ENCODE measurements at places on chromosomes 12 and 14.
A peak's percentile ranks its signal among the peaks of the same experiment; 100 is the strongest.

GRCh38 chr12:21775133-21775820 lies 771 bp upstream of the KCNJ8 start:
- DNase-seq = no peak

GRCh38 chr12:131218026-131218922 lies 264.6 kb downstream of the ADGRD1 start:
- no peak for DNase-seq

DNA sequence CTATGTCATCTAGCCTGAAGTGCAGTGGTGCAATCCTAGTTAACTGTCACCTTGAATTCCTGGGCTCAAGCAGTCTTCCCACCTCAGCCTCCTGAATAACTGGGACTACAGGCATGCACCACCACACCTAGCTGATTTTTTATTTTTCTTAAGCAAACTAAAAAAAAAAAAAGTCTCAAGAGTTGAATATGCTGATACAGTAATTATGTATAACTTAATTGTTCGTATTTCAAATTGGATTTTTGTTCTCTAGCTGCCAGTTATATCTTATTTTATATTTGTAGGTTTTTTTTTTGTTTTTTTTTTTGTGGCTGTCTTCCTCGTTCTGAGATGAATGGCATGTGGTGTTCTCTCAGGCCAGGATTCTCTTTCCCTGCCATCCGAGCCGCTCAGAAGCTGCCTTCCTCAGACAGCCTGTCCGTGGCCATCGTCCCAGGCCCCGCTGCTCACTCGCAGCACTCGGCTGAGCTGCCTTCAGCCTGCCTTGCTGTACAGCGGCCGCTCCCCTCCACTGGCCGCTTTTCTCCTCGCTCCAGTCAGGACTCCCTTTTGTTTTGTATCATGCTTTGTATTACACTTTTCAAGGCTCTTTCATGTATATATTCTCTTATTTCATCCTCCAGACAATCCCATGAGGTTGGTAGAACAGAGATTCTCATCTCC lies 53.3 kb downstream of the WDR20 start:
- no peak for DNase-seq

GRCh38 chr12:119565404-119565803 lies 28.2 kb upstream of the TMEM233 start:
- no peak for DNase-seq

DNA sequence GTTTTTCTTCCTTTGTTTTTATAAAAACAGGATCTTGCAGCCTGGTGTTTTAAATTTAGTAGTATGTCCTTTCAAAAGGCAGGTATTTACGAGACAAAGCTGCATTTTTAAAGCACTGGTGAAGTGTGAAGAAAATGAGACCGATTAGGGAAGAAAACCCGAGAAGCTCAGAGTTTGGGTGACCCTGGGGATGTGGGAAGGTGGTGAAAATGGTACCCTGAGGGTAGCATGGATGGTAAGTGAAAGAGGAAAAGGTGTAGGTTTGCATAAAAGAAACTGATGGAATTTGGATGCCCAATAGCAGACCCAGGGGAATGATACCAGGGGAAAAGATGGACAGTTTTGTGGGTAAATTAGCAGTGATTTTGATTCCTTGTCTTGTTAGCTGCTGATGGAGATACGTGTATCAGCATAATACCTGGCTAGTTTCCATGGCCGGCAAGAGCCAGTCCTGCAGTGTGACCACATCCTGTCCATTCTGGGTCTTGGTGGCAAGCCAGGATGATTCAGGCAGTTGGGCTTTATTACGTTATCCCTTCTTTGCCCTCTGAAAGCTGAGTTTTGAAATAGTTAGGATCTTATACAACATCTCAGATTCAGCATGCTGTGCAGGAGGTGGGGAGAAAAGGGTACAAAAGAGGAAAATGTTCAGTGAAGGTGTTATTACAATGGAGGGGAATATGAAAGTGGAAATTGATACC lies 8.9 kb downstream of the BICD1 start:
- DNase-seq = peak; percentile 31

- DNase-seq = no peak
Measured at GRCh38 chr14:55458800-55459515, 18.5 kb upstream of the TBPL2 start.

DNA sequence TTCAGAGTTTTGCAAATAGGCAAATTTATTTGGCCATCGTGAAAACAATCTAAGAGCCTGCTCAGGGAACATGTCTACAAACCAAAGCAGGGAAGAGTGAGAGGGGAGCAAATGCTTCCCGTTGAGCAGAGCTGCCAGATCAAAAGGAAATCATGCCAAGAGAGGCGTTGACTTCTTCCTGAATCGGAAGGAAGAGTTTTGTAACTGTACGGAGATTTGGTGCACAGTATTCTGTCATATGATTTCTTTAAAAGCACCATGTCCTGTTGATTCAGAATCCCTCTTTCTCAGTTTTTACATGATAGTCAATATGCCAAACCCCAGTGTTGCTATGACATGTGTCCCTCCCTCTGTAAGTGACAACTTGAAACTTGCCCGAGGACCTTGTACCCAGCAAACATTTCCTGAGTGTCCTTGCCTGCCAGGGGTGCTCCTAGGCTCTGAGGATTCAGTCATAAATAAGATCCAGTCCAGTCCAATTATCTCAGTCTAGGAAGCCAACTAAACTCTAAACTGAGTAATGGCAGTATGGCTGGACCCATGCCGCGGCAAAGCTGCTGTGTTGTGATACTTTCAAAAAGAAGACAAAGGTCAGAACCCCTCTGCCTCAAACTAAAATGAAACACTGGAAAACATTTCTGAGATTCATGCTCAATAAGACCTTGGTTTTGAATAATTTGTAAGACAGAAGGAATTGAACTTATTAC lies 300.1 kb upstream of the FKBP4 start:
- DNase-seq = no peak

- DNase-seq = no peak
Measured at GRCh38 chr14:20487396-20487725, 18.0 kb upstream of the RNASE10 start.

DNA sequence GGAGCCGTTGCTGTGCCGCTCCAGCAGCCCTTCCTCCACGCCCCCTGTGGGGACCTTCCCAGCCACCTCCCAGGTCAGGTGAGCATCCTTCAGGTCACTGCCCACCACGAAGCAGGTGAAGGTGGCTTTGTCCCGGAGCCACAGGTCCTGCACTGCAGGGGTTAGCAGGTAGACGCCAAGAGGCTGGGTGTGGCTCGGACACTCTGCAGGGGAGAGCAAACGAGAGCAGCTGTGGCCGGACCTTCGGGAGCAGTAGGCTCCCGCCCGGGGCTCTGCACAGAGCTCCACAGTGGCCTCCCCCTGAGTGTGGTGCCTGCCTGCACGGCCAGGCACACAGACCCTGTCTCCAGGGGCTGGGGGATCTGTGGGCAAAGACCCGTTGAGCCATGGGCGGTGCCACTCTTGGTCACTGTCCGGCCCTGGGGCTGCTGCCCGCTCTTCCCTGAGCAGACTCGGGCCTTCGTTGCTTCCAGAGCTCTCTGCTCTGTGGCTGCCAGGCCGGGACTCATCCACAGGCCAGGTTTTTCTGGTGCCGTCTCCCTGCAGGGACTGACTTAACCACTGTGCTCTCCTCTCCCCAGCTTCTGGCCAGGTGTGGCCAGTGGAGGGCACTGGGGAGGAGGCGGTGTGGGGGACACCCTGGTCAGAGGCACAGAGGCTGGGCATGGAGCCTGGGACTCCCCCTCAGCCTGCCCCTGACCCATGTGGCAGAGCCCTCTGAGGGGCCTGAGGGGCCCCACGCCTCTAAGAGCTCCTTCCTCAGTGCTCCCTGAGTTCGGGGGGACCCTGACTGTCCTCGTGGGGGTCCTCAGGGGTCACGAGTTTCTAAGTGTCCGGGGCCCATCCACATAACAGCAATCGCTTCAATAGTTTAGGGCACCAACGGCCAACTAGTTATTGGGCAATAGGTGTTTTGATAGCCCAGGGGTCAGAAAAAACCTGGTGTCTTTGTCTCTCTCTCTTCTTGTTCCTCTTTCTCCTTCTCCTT lies 314.9 kb downstream of the TMEM121 start:
- DNase-seq = no peak

- no peak for DNase-seq
Measured at GRCh38 chr12:111842556-111843396, 748 bp downstream of the MAPKAPK5 start.

DNA sequence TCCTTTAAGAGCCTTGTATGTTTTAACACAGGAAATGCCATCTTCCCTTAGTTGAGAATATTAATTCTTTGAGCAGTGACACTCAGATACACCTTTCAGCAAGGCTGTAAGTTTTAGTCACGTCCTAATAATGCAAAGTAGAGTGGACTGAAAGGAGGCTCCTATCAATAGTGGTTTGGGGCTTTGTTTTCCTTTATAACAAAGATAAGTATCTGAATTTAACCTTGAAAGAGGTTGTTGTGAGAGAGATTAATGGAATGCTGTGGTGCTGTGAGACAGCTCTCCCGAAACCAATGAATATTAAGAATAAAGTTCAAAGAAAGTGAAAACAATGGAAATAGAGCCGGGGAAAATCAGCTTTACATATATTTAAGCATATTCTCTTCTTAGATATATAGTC lies 259.6 kb downstream of the ERC1 start:
- DNase-seq = no peak

DNA sequence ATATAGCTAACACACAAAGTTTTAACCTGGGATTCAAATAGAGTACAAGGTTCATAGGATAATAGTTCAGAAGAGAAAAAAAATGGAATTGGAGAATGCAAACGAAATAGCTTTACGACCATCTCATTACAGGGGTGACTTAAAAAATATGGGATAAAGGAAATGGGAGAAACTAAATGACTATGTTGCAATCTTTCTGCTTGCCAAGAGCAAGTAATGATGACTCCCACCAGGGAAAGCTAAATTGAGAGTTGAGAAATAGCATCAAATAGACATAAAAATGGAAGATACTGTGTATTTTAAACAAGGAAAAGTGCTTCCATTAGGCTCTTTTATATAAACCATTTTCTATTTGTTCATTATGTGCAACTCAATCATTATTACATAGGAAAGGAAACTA lies 155.7 kb upstream of the ATXN7L3B start:
- no peak for DNase-seq

DNA sequence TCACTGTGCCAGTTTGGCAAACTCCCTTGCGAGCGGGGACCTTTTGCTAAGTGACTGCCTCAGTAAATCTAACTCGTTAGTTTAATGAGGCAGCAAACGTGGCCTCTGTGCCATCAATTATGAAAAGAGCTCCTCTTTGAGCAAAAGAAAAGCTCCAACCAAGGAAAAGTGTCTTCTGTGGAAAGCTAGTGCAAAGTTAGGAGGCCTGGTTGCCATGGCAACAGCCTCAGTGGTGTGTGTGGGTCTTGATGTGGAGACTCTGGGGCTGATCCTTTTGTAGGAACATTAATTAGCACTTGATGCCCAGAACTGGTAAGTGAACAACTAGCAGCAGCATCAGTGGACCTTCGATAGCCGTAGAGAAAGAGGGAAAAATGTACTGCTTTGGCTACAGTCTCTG lies 145.7 kb downstream of the CHST11 start:
- peak; percentile 4 for DNase-seq

DNA sequence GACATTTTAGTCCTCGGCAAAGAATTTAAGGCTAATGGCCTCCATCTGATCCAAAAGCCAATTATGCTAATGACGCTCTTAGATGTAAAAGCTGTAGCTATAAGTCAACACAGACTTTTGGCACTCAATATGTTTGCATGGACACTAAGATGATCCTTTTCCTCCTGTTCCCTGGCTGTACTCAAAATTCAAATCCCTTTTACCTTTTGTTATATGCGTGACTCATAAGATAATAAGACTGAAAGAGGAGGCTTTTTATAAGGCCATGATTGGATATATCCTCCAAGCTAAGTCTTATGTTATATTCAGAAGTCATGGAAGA lies 89.8 kb downstream of the PDZRN4 start:
- peak; percentile 37 for DNase-seq

DNA sequence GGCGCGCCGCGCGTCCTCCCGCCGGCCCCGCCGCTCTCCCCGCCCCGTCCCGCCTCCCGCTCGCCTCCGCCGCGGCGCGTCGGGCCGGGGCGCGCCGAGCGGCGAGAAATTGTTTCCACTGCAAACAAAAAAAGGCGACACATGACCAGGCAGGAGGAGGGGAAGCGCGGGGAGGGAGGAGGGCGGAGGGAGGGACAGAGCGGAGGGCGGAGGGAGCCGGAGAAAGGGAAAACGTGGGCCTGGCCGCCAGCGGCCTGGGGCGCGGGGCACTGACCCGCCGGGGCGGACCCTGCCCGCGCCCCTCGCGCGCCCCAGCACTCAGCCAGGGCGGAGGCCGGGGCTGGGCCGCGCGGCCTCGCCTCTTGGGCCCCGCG lies at the start of gene FOXN3:
Gene FOXN3, minus strand, starts transcription at position 143 of the 374 bp plus-strand sequence. CDS start 4,757 bp downstream, outside the sequence.
- peak; percentile 87 for DNase-seq

- DNase-seq = no peak
Measured at GRCh38 chr14:77478796-77479195, 19.8 kb downstream of the ISM2 start.

DNA sequence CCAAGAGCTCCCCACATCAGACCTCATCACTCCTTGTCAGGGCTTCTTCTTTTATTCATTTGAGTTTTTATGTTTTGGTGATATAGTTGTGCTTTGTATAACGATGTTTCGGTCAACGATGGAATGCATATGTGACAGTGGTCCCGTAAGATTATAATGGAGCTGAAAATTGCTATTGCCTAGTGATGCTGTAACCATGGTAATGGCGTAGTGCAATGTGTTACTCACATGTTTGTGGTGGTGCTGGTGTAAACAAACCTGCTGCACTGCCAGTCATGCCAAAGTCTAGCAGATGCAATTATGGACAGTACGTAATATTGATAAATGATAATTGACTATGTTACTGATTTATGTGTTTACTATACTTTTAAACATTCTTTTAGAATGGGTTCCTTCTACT lies 16.3 kb downstream of the CYP46A1 start:
- DNase-seq = no peak

GRCh38 chr12:16165506-16165905 lies 112.0 kb downstream of the SLC15A5 start:
- peak; percentile 40 for DNase-seq

DNA sequence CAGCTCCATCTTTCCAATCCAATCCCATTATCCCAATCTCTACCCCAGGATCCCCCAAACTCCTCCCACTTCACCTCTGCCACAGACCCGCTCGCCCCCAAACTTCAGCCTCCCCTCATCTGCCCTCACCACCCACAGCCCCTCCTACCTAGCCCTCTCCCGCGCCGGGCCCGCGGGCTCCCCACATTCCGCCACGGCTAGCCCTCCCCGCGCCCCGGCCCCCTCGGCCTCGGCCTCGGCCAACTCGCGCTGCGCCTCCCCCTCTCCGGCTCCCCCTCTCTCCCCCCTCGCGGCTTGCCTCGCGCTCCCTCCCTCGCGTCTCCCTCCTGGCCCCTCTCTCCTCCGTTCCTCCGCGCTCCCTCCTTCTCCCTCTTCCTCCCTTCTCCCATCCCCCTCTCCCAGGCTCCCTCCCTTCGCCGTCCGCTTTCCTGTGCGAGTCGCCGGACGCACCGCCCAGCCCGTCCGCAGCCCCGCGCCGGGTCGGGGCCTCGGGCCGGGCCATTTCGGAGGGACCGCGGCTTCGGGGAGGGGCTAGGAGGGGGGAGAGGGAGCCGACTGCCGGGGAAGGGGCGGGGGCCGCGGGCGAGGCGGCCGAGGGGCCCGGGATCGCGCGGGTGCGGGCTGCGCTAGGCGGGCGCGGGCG lies at the start of gene ATN1:
Gene ATN1, plus strand, starts transcription at position 581 of the 643 bp plus-strand sequence. CDS start 6,043 bp downstream, outside the sequence.
- DNase-seq = no peak

- DNase-seq = no peak
Measured at GRCh38 chr12:3572560-3572959, 81.6 kb downstream of the PRMT8 start.

All from COR-L47 (cell line).